Posterior vena cava (tissue), 2 donors: ENCODE measurements at places on chromosomes 13 and 19. TPM values are rescaled to one million over a fixed set of nuclear protein-coding genes. Genes with fewer than 3 reads are reported as not detected.

MED26 gene
- 6.1 TPM for total RNA-seq

- no peak for DNase-seq
Observed at GRCh38 chr13:64997438-64997837, 2232.7 kb downstream of the PCDH9 start.

- no peak for DNase-seq
Observed at GRCh38 chr19:1132552-1133383, 29.0 kb downstream of the GPX4 start.

DNA sequence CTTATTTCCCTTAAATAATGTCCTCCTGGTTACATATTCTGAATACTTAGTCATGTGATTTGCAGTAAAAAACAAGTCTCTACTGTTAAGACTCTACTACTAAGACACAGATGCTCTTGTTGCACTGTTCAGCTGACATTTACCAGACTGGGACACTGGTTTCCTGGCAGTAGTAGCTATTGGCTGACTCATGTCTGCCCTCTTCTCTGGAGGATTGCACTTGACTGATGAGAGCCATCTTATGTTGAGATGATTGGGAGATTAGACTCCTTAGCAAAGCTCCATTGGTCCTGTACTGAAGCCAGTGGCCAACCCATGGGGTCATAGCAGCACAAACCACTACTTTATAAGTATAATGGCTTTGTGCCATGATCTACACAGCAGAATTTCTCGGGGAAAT lies 1672.6 kb upstream of the PCDH20 start:
- DNase-seq = no peak
